SW480 (cell line): ENCODE measurements at places on chromosomes 12 and 14.

DNA sequence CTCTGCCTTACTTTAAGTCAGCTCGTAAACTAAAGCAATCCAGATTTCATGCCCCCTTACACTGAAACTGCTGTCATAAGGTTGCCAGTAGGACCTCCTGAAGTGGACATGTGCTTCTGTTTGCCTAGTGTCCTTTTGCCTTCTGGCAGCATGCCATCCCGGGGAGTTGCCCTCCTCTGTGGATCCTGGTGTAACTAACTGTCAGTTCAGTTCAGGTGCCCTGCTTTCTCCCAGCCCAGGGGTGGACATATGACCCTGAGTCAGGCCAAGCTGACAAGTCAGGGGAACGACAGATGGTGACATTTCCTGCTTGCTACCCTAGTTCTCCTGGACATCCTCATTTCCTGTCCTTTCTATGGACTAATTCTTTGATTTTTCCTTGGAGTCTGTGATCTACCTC is 25.6 kb downstream of the AKAP6 start:
- no peak for DNase-seq

- DNase-seq, result no peak
These were observed 24.8 kb upstream of the PKP2 start for GRCh38 chr12:32921397-32921796.

DNA sequence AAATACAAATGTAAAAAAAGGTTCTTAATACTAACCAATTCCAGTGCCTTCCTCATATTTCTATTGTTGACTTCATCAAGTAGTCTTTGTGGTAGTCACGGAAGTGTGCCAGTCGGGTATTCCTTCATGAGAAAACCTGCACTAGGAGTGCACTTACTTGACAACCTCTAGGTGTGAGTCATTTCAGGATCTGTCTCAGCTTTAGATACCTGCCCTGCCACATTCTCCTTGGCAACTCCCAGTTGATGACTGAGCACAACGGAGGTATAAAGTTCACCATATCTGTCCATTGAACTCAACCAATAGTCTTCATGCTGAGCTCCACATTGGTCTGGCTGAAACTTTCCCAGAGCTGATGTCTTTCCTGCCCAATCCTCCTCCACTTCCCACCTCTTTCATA is 215.7 kb downstream of the SYT10 start:
- DNase-seq, result peak; percentile 11

DNA sequence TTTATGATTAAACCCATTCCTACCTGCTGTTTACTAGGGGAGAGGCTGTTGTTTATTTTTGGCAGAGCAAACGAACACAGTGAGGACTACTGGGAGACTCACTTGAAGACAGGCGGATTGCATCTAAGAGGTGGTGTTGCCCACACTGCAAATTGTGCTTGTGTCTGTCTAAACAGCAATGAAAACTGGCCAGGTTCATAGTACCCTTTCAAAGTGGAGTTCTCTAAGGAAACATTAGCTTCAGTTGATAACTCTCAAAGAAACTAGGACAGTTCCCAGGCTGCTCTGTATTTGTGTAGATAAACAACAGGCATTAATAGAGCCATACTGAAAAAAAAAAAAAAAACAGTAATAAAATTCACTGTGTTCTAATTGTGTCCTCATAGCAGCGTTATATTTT is 466.0 kb upstream of the RGS6 start:
- DNase-seq, result no peak

DNA sequence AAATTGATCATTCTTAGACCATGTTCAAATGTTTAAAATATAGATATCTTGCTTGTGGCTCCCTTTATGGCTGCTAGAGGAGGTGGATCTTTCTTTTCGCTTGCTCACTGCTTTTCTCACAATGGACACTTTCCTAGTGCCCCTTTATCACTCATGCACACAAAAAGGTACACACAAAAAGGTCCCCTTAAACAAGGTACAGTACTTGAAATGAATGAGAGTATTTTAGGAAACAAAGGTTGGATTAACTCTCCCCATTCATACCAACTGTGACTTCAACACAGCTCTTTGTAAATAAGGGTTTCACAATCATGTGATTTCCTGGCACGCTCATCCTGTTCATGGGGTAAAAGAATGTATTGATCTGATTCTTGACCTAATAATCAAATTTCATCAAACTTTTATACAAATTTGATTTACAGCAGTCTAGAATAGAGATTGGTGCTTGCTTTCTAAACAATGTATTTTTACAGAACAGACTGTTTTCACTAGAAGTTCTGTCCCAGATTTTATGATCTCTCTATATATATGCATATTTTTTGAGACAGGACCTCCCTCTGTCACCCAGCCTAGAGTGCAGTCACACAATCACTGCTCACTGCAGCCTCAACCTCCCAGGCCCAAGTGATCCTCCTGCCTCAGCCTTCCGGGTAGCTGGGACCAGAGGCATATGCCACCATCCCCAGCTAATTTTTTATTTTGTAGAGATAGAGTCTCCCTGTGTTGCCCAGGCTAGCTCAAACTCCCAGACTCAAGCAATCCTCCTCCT is 34.4 kb upstream of the EPS8 start:
- no peak for DNase-seq

DNA sequence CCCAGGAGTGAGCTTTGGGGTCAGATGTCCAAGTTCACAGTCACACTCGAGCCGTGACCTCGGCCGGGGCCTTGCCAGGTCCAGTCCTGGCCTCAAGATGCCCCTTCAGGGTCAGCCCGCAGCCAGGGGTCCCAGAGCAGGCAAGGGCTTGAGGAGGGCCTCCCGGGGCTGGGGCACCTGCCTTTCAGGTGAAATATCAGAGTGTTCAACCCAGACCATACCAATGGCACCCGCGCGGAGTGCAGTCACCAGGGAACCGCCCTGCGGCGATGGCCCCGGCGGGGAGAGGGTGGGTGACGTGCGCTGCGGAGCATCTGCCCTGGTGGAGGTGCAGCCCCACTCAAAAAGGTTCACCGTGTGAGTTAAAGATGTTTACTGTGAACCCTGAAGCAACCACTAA is 16.9 kb downstream of the LRCOL1 start:
- DNase-seq, result no peak

- DNase-seq, result no peak
These were observed 603.1 kb downstream of the ETNK1 start for GRCh38 chr12:23228101-23228500.

GRCh38 chr12:79194595-79194994 is 330.0 kb downstream of the SYT1 start:
- DNase-seq, result peak; percentile 61

DNA sequence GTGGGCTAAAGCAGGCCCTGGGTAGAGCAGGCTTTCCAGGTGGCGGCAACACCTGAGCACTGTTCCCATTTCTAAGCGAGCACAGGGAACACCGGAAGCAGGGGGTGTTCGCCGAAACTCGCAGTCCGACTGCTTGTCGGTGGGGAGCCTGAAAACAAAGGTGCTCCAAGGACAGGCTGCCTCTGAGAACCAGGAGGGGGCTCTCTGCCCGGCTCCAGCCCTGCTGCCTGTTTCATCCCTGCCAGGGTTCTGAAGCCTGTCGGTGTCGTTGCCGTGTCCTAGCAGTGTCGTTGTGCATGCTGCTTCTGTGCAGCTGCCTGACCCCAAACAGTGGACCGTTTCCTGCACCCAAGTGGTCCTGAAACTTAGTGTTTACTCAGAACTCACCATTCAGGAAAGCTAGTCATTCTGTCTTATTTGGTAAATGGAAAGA is 21.8 kb downstream of the CCNK start:
- DNase-seq, result no peak

- no peak for DNase-seq
These were observed 110.3 kb downstream of the SLC38A1 start for GRCh38 chr12:46158501-46158900.

GRCh38 chr12:684416-684815 is 21.2 kb upstream of the NINJ2 start:
- DNase-seq, result no peak

GRCh38 chr12:107929436-107929835 is 154.9 kb downstream of the ASCL4 start:
- DNase-seq, result peak; percentile 19

DNA sequence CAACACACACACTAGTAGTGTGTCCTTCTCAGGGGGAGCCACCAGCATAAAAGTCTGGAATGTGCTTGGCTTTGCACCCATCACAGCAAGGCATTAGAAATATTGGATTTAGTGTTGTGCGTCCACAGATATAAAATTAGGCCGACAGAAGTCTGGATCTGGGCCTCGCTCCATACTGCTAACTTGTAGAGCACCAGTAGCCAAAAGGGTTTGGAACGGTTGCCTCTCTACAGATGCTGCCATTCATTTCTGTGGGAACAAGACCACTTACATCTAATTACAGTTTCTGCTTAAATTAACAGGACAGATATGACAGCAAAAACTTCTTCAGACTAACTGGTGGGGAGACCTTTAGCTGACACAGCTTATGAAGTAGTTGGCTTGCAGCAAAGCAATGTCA is 94.2 kb downstream of the EXOC5 start:
- DNase-seq, result no peak

GRCh38 chr14:53327716-53328115 is 174.6 kb upstream of the DDHD1 start:
- DNase-seq, result no peak

- no peak for DNase-seq
These were observed 3.6 kb downstream of the DIP2B start for GRCh38 chr12:50508414-50508813.

DNA sequence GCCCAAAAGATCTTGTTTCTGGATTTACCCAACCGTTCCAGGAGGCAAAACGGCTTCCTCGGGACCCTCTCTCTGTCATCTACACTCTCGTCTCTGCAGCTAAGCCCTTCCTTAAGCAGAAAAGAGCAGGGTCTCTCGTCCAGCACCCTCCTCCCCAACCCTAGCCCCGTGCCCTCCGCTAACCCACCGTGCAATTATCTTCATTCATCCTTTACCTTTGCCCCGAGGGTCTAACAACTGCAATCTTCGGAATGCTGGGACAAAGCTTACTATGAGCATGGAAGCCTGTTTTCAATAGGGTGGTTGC is 276 bp upstream of the BMAL2 start:
- DNase-seq, result no peak

DNA sequence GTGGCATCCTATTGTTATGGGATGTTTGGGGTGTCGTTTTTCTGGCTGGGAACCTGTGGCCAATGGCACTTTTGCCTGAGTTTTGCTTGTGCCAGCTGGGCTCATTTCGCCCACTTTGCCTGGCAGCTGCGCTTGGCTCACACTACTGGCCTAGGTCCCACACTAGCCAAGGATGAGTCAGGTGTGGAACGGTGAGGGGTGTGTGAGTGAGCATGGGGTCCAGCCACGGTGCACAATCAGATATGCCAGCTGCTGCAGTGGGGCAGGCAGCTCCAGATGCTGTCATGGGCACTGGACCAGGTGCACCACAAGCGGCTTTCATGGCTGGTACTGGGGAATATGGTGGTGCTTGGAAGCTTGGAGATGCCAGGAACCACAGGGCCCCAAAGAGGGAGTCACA is 21.5 kb downstream of the TRHDE start:
- DNase-seq, result no peak

DNA sequence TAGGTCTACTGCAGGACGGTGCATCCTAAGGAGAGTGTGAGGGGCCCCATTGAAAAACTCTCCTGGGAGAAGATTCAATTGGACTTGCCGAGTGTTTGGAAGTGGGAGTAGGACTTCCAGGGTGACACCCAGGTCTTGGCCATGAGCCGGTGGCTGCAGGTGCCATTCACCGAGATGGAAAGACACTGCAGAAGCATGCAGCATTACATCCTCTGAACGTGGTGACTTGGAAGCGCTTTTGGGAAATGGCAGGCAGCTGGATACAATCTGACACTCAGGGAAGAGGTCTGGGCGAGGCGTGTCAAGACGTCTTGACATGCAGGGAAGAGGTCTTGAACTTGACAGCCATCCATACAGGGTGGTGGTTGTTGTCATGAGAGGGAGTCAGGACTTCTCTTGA is 126.9 kb downstream of the PAPOLA start:
- DNase-seq, result no peak

DNA sequence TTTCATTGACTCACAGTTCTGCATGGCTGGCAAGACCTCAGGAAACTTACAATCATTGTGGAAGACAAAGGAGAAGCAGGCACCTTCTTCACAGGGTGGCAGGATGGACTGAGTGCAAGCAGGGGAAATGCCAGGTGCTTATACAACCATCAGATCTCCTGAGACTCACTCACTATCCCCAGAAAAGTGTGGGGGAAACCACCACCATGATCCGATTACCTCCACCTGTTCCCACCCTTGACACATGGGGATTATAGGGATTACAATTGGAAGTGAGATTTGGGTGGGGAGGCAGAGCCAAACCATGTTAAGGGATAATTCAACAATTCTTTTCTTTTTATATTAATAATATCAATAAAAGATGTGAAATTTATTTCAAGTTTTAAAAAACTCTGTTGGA is 34.1 kb downstream of the CNTN1 start:
- DNase-seq, result no peak

GRCh38 chr12:47903927-47904712 is 674 bp downstream of the VDR start:
- peak; percentile 48 for DNase-seq

DNA sequence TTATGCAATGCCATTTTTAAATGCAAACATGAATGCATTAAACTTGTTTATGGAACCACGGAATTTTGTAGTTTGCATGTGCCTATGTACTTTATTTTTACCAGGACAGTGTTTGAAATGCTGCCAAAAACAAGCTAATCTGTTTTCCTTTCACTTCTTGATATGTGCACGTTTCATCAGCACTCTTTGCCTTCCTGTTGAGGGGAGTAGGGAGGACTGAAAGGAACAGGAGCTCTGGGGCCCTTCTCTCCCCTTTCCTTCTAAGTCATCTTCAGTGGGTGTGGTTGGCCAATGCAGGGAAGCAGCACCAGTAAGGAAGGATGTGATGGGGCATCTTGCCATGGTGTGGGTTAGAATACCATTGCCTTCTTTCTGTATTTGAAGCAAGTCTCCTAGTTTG is 12.1 kb upstream of the PPP4R4 start:
- no peak for DNase-seq

DNA sequence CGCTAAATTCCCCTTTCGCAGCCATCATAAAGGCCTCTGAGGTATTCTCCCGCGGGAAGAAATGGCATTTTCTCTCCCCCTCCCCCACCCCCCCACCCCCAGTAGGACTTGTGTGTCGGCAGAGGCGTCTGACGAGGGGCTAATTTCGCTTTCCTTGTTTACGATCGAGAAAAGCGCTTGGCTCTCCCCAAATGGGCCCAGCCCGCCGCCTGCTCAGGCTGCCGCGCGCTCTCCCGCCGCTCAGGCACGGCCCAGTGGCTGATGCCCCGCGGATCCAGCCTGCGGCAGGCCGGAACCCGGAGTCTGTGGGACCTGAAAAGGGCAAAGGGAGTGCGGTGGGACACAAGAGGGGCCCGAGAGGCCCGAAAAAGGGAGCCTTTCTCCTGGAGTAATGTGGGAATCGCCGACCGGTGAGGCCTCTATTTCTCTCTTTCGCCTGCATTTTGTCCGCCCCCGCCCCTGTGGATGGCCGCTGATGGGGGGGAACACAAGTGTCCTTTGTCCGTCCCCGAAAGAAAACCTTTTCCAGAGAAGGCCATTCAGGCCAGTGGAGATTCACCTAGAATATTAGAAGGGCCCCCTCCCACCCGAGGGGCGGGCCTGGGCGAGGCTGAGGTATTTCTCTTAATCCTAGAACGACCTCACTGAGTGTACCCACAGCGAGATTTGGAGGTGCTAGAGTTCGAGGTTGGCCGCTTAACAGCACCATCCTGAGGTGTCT is 9.0 kb upstream of the HOXC6 start:
- no peak for DNase-seq
